ENCODE measurements at places on chromosomes 3 and 15. TPM values are rescaled to one million over a fixed set of nuclear protein-coding genes. Genes with fewer than 3 reads are reported as not detected.

NEK10 gene
- 18.7 TPM for total RNA-seq

HYAL1 gene
- 0.49 TPM for total RNA-seq

SEMA6D gene
- 49.4 TPM for total RNA-seq

ITIH1 gene
- total RNA-seq: not detected

SNX33 gene
- total RNA-seq: 1.7 TPM

TERC gene
- 55.3 TPM for total RNA-seq
